ENCODE measurements at places on chromosomes 4 and X. TPM values are rescaled to one million over a fixed set of nuclear protein-coding genes. Genes with fewer than 3 reads are reported as not detected.

DNA sequence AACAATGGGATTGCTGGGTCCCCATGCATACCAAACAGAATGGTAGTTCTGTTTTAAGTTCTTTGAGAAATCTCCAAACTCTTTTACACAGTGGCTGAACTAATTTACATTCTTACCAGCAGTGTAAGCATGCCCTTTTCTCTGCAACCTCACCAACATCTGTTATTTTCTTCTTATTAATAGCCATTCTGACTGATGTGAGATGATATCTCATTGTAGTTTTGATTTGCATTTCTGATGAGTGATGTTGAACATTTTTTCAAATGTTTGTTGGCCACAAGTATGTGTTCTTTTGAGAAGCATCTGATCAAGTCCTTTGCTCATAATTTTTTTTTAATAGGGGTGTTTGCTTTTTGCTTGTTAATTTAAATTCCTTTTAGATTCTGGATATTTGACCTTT, 41.2 kb upstream of the ZMAT1 start:
- no peak for DNase-seq

The CENPE gene
- total RNA-seq, result 2.5 TPM

DNA sequence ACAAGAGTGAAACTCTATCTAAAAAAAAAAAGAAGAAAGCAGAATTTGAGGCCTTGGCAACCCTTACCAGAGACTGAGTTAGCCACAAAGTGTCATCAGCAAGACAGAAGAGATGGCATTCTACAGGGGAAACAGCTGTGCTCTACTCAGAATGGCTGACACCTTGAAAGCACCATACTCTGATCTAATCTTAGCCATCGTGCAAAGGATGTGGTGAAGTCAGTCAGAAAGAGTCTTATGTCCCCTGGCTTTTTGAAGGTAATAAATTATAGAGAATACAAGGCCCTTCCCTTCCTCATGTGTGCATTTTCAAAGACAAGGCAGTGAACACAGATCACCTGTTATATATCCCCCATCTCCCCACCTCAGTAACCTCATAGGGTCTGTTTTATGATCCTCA, 13.2 kb downstream of the CLNK start:
- no peak for DNase-seq

GRCh38 chr4:126087101-126087500, 772.3 kb downstream of the FAT4 start:
- DNase-seq, result no peak

DNA sequence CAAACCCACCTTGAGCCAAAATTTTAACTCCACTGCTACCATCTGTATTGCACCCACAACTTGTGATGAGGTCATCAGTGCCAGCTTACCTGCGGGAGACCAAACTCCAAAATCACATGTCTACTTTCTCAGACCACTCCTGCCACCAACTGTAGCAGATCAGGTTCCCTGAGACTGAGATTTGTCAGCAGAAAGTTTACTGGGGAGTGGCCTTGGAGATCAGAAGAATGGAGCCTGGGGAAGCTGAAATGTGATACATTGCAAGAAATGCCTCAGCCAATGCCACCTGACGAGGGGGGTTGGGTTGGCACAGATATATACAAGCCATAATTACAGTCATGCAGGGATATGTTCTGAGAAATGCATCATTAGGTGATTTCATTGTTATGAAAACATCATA, 19.1 kb downstream of the HAUS3 start:
- DNase-seq, result no peak

DNA sequence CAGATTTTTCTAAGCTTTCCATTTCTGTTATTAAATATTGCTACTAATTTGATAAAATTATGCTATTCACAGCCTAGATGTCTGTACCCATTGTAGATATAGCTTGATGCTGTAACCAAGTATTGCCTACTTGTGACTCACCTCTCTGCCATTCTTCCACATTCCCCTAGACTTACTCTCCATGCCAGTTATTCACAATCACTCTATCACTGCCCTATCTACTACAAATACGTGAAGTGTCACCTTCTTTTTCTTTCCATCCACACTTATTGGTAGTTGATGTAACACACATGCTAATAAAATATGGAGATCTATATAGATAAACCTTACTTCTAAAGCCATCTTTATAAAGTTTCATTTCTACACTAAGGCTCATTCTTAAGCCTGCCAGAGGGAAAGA, 179.4 kb upstream of the PACRGL start:
- no peak for DNase-seq

- peak; percentile 22 for DNase-seq
Observed at GRCh38 chrX:56733459-56734046, 4.5 kb downstream of the NBDY start.

GRCh38 chrX:153450949-153451277, 5.1 kb upstream of the TREX2 start:
- DNase-seq, result no peak

DNA sequence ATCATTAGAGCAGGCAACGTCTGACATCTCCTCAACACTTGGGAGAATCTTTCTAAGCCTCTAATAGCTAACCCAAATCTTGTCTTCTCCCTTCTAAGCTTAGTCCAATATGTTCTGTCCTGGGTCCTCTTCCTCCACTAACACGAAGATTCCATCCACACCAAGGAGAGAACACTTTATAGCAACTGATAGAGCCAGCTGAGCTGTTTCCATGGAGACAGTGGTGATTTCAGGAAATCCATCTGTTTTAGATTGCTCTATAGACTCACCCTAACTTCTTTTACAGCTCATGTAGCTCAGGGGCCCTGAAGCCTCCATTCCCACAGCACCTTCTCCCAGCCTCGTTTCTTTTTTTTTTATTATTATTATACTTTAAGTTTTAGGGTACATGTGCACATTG, 37.4 kb downstream of the SCD5 start:
- no peak for DNase-seq

GRCh38 chrX:905848-906566, 275.4 kb downstream of the SHOX start:
- DNase-seq, result no peak

DNA sequence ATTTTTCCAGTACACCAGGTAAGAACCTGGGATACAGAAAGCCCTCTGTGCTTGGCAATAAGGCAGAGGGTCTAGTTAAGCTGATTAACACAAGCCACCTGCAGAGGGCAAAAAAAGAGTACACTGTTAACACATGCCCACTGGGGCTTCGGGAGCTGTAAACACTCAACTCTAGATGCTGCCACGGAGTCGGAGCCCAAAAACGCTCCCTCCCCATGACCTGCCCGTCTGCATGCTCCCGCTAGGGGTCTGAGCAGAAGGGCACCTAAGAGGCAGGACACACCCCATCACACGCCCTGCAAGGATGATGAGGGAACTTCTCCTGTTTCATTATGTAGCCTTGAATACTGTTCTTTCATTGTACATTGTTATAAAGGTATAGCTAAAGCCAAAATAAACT, 715.6 kb upstream of the AADAT start:
- DNase-seq, result no peak

- no peak for DNase-seq
Observed at GRCh38 chr4:17680559-17681280, 66.3 kb downstream of the MED28 start.

DNA sequence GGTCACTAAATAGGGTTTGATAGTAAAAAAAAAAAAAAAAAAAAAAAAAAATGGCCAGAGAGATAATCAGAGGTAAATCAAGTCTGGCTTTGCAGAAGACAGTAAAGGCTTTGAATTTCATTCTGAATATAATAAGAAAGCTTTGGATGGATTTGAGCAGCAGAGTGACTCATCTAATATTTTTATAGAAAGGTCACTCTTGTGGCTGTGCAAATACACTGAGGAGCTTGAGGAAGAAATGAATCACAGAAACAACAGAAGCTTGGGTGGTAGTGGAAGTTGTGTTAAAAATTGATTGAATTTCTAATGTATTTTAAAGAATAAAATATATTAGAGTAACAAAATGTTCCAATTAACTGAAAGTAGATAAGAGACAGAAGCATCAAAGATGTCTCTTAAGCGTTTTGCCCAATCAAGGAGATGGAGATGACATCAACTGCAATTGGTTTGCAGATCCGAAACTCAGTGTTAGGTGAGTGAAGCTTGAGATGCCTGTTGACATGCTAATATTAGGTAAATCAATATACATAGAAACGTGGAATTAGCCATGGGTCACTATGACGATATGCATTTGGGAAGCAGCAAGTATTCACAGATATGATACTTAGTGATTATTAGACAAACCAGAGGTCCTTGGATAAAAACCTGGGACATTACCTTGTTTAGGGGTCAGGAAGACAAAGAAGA, 280.5 kb downstream of the GPM6A start:
- no peak for DNase-seq

The STEEP1 gene
- 19.5 TPM for total RNA-seq

The CT45A5 gene
- not detected for total RNA-seq

DNA sequence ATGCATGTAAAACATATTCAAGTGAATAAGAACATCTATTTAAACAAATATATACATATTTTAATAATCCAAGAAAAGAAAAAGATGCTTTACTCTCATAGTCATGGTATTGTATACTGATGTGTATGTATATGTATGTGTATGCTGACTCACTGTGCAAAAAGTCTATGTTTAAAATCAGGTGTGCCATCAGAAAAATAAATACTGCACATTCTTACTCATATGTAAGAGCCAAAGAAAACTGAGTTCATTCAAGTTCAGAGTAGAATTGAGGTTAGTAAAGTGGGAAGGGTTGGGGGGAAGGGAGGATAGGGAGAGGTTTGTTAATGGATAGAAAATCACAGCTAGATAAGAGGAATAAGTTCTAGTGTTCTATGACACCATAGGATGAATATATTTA, 403.9 kb upstream of the SMIM31 start:
- no peak for DNase-seq

GRCh38 chr4:102007959-102008425, 217.5 kb downstream of the BANK1 start:
- DNase-seq, result no peak

The SPANXN3 gene
- total RNA-seq, result not detected
